ENCODE measurements at places on chromosomes 1 and 21. TPM values are rescaled to one million over a fixed set of nuclear protein-coding genes. Genes with fewer than 3 reads are reported as not detected.

- DNase-seq = no peak
Observed at GRCh38 chr21:37373539-37373938, 7.0 kb downstream of the DYRK1A start.

S100A7A gene
- polyA plus RNA-seq = not detected

MSH4 gene
- polyA plus RNA-seq = 0.03 TPM

KIF17 gene
- 1.0 TPM for polyA plus RNA-seq

PDC gene
- polyA plus RNA-seq = not detected

Measured in A549 (cell line).